Astrocyte of the cerebellum (primary cell): ENCODE measurements at places on chromosomes 1 and 21.

GRCh38 chr21:16324630-16325029 is 594.8 kb downstream of the USP25 start:
- DNase-seq, result no peak

GRCh38 chr1:22976461-22977243 is 4.0 kb upstream of the LACTBL1 start:
- peak; percentile 76 for DNase-seq

DNA sequence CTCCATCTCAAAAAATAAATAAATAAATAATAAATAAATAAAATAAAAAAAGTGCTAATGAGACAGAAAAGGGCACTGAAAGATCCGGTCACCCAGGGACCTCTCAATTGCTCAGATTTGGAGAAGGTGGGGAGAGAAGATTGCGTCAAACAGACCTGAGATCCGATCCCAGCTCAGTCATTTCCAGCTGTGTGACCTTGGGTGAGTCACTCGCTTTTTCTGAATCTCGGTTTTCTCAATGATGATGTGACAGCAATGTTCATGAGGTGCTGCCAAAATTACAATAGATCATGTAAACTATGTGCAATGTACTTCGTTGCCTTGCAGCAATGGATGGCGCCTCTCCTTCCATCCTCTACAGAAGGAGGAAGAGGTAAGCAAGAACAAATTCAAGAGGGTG is 11.1 kb upstream of the MEF2D start:
- no peak for DNase-seq

GRCh38 chr1:40802078-40802741 is 18.6 kb downstream of the KCNQ4 start:
- peak; percentile 23 for DNase-seq

DNA sequence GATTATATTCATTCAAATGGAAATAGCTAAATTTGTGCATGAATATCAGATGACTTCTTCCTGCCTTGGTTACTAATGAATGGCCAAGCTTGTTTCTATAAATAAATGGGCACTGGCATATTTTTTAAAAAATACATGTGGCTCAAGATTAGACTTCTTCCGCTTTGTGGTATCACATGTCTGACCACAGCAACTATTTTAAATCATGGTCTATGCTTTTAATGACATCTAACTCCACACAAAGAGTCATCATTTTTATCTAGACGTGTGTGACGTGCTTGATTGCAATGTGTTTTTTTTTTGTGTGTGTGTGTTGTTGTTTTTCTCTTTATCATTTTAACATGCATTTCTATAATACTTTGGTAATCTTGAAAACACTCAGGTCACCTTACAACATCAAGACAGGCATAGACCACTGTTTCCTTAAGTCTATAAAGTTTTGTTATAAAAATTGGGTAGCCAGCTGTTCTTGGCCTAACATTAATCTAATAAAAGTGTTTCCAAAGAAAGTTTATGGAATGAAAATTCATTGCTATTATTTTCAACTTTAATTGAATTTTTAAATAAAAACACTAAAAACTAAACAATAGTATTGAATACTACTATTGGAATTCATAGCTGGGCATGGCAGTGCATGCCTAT is 29.5 kb downstream of the RGS1 start:
- no peak for DNase-seq

- DNase-seq, result no peak
Observed at GRCh38 chr21:31159808-31160207, 121.5 kb upstream of the KRTAP19-8 start.

GRCh38 chr1:25773441-25774125 is 26.4 kb upstream of the SELENON start:
- DNase-seq, result no peak

DNA sequence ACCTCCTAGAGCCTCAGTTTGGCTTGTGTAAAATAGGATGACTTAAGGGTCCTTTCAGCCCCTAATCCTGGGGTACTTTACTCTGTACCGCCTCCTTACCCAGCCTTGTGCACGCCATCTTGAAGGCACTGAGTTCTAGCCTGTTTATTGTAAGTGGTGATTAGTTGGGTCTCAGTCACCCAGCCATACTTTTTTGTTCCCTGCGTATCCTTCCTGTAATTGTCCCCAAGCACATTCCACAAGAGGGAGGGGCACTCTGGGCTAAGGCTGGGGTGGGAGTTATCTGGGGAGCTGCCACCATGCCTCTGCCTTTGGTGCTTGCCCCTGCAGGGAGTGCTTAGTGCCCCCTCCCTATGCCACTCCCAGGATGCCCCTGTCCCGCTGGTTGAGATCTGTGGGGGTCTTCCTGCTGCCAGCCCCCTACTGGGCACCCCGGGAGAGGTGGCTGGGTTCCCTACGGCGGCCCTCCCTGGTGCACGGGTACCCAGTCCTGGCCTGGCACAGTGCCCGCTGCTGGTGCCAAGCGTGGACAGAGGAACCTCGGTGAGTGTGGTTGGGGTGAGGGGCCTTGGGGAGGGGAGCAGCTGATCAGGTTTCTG is 856 bp downstream of the FDPS start:
- DNase-seq, result no peak

DNA sequence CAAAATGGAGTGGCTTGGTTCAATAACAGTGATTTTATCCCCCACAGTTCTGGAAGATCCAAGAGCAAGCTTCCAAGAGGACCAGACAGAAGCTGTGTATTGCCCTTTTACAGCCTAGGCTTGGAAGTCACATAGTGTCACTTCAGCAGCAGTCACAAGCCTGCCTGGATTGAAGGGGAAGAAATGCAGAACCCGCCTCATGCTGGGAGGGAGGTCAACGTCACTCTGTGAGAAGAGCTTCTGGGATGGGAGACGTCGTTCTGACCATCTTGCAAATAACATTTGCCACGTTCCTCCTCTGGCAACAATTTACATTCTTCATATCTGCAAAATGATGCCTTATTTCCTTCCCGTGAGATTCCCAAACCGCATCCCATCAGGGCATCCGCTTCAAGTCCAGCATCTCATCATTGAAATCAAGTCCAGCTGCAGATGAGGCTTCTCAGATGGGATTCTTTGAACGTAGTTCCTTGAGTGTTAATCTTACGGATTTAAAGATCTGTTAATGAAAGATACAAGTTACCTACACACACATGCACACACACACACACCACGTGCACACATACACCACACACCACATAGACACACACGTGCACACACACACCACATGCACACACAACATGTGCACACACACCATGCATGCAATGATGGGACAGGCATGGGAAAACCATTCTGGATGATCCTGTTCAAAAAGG is 23.9 kb upstream of the KIF1B start:
- no peak for DNase-seq

GRCh38 chr1:181251001-181251712 is 162.7 kb downstream of the IER5 start:
- peak; percentile 71 for DNase-seq

DNA sequence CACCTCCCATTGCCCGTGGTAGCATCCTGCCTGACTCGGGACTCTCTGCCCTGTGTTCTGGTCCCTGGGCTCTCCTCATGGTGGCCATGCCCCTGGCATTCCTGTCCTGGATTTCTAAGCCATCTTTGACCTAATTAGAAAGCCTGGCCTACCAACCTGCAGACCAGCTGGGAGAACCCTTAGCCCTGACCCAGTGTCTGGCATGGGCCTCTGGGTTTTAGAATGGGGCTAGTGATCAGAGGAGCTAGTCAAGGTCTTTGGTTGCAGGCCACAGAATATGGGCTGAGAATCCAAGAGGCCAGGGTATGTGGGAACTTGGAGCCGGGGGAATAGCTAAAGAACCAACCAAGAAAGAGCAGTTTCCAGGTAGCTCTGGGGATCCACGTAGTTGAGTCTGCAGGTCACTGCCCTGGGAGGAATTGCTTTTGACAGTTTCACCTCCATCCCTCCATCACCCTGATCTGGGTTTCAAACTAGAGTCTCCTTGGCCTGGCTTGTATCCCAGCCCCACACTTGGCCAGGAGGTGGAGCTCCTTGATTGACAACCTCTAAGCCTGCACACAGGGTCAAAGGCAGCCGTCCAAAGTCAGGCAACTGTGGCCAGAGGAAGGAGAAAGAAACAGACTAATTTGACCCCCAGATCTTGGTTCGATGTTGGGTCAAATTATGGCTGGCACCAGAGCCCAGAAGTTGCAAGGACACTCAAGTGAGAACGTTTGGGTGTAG is 54.7 kb upstream of the ABCG1 start:
- no peak for DNase-seq

- no peak for DNase-seq
Observed at GRCh38 chr1:226764533-226764932, 25.5 kb upstream of the ITPKB start.

- DNase-seq, result peak; percentile 84
Observed at GRCh38 chr1:25566730-25567341, 23.4 kb downstream of the LDLRAP1 start.

DNA sequence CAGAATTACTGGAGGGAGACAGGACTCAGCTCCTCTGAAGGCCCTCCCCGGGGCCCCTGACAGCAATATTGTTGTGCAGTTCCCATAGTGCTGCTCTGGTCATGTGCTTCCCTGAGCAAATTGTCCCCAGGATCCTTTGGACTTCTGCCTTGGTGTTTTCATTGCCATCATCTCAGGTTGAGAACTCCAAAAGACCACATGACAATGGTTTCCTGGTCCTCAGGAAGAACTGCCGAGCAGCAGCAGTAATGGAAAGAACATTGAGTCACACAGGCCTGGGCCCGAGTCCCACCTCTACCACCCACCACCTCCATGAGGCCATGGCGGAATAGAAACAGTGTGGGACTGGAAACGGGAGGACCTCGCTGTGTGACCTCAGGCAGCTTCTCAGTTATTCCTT is 6.3 kb upstream of the CTTNBP2NL start:
- DNase-seq, result no peak

- no peak for DNase-seq
Observed at GRCh38 chr1:203644661-203645510, 18.3 kb downstream of the ATP2B4 start.

DNA sequence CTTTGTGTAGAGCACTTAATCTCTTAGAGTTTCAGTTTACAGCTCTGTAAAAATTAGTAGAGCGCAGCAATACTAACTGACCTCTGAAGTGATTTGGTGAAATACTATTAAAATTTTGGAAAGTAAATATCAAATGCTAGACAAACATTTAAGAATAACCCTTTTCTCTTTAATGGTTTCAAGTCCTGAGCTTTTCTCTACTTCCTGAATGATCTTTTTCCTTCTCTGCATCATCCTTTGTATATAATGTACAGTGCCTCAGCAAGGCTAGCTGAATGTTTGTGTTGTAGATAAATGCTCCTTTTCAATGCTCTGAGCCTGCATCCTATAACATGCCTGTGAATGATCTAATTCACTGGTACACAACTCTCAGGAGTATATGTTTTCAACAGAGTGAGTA is 272.9 kb downstream of the ADGRL2 start:
- DNase-seq, result no peak

- DNase-seq, result no peak
Observed at GRCh38 chr21:16046656-16047330, 317.0 kb downstream of the USP25 start.

DNA sequence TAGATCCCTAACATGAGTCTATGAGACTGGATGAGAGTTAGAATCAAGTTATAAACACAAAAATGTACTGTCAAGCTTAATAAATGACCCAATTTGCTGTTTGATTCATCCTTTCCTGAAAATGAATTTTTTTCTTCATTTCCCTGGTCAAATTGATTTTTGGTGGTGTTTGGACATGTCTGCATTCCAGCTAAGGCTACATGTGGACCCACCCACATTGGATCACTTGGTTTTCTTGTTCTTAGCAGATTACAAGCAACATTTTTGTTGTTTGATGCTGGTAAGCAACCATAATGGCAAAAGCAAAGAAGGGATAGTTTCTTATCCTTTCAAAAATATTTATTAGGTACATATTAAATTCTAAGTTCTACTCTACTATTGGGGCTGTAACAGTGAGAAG is 181.1 kb downstream of the NEK7 start:
- no peak for DNase-seq

DNA sequence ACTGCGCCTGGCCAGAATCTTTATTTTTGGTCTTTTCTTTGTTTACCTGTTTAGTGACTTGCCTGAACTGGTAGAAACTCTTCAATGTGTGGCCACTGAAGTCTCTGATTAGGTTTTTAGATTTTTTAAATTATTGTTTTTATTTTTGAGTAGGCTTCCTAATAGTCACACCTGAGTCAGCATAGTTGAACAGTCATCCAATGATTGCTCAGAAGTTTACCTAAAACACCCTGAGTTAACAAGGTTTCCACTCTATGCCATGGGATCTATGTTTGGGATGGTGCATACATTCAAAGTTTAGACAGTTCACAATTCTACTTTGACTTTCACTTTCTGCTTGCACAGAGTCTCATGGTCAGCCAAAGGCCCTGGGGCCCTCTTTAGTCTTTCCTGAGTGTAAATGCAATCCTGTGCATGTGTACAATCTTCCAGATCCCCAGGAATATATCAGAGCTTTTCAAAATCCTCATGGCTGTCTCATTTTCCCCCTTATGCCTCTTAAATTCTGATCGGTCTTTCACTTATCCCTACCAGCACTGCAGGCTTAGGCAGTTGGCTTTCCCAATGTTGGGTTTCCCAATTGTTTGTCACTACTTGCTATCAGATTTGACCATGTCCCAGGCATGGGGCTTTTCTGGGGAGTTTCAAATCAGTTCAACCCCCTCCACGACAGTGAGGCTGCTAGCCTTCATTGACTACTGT is 114.4 kb upstream of the RAB3GAP2 start:
- no peak for DNase-seq

DNA sequence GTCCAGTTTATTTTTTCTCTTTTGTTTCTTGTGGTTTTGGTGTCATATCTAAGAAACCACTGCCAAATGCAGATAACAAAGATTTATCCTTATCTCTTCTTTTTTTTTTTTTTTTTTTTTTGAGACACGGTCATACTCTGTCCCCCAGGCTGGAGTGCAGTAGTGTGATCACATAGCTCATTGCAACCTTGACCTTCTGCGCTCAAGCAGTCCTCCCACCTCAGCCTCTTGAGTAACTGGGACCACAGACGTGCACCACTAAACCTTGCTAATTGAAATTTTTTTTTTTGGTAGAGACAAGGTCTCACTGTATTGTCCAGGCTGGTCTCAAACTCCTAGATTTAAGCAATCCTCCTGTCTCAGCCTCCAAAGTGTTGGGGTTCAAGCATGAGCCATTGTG is 8.9 kb downstream of the SLC66A1 start:
- DNase-seq, result no peak

DNA sequence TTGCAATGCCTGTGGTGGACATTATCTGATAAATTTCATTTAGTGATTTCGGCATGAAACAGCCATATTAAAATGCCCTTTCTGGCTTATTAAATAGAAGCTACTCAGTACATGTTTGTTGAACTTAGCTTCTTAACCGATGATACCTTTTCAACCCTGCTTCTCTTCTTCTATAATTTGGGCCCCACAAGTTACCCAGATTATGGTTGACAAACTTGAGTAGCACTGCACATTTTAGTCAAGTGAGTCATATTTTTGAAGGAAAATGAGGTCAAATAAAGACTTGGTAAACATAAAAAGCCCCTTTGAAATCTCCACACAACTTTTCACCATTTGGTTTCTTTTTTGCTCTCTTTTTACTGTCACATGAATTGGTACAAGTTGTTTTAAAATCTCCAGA is 33.8 kb downstream of the GIPC2 start:
- DNase-seq, result no peak
